Nucleus accumbens (tissue), 56 donors: ENCODE measurements at places on chromosomes 6 and 20.
A peak's percentile ranks its signal among the peaks of the same experiment; 100 is the strongest.

- no peak for DNase-seq
Measured at GRCh38 chr20:52209154-52209571, 17.6 kb upstream of the ZFP64 start.

GRCh38 chr20:49983848-49984408, 1.1 kb downstream of the SNAI1 start:
- no peak for DNase-seq

- no peak for DNase-seq
Measured at GRCh38 chr20:41204304-41205265, 67.2 kb downstream of the PLCG1 start.

DNA sequence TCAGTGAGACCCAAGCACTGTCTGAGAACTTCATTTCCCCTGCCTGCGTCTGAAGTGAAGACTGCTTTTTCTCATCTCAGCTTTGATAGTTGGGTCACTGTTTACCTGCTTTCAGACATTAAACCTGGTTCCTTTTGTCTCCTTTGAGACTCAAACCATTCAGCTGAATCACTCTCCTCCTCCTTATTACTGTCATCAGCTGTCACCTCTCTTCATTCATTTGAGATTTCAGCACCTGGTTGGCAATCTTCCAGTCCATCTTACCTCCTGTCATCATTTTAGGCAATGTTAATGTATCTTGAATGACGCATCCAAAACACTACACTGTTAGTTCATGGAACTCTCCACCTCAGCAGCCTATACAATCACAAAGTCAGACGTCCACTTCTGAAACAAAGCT, 34.3 kb upstream of the SOX4 start:
- DNase-seq = no peak

- DNase-seq = no peak
Measured at GRCh38 chr20:57398231-57398821, 7.1 kb downstream of the RBM38 start.

- DNase-seq = no peak
Measured at GRCh38 chr6:41379306-41379705, 43.9 kb downstream of the NCR2 start.

DNA sequence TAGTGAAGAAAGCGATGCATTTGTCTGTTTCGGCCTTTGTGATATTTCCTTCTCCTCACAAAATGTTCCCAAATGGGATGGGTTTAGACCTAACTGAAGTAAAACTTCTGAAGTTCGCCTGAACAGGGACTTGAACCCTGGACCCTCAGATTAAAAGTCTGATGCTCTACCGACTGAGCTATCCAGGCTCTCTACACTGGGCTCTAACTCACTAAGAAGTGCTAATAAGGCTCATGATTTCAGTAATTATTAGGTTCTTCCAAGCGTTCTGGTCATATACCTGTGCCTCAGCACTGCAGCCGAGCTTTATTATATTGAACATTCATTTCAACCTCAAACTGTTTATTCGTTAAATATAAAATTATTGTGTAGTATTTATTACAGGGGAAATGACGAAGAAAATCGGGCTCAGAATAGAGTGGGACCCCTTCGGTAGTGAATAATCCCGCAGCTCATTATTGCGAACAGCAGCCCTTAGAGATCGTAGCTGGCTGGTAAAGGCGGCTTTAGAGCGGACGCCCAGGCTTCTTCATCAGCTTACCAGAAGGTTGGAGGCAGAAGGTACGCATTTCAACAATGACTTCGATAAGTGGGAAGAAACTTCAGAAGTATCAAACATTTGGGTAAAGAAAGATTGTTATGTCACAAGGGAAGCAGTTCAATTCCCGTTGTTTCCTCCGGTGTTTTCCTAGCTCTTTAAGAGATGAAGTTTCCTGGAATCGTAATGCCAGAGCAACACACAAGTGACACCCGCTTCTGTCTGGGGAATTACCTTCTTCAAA, 119.0 kb upstream of the ZNF184 start:
- no peak for DNase-seq

GRCh38 chr6:110710115-110710514, 105.2 kb downstream of the CDK19 start:
- no peak for DNase-seq

- DNase-seq = no peak
Measured at GRCh38 chr20:36305602-36306551, at the start of gene DLGAP4. DLGAP4 (plus strand) TSS chr20:36306339; CDS start chr20:36431718, 125,379 bp downstream.

GRCh38 chr20:19625426-19625825, 132.6 kb upstream of the RIN2 start:
- DNase-seq = no peak

GRCh38 chr20:47735412-47736400, 49.6 kb downstream of the SULF2 start:
- no peak for DNase-seq

DNA sequence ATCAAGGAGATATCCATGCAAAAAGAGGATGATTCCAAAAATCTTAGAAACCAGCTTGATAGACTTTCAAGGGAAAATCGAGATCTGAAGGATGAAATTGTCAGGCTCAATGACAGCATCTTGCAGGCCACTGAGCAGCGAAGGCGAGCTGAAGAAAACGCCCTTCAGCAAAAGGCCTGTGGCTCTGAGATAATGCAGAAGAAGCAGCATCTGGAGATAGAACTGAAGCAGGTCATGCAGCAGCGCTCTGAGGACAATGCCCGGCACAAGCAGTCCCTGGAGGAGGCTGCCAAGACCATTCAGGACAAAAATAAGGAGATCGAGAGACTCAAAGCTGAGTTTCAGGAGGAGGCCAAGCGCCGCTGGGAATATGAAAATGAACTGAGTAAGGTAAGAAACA, 10.1 kb upstream of the SNRNP48 start:
- no peak for DNase-seq

GRCh38 chr6:29965873-29966601, 23.7 kb downstream of the HLA-A start:
- peak; percentile 80 for DNase-seq

DNA sequence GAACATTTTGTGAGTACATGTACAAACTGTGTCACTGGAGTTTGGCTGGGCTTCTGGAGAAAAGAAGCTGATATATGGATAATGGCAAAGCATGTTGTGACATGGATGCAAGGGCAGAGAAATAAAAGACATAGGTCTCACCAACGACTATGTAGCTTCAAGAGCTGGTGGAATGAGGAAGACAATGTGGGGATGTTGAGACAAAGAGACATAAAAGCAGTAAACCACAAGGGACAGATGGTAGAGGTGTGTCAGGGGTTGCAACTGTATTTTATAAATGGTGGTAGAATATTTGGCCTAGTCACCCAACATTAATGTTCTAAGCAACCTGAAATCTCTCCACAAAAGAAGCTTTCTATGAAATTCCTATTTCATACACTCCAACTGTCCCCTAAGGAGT, 199.0 kb downstream of the KCNQ5 start:
- no peak for DNase-seq

GRCh38 chr6:106973836-106974335, 643 bp downstream of the CD24 start:
- DNase-seq = no peak

GRCh38 chr6:30840084-30840934, 44.0 kb upstream of the DDR1 start:
- DNase-seq = no peak

- DNase-seq = no peak
Measured at GRCh38 chr20:19321176-19321575, 108.7 kb downstream of the SLC24A3 start.

- DNase-seq = no peak
Measured at GRCh38 chr20:49916146-49917002, 1.0 kb upstream of the SPATA2 start.

GRCh38 chr20:44109951-44110361, 77.0 kb downstream of the JPH2 start:
- DNase-seq = no peak

DNA sequence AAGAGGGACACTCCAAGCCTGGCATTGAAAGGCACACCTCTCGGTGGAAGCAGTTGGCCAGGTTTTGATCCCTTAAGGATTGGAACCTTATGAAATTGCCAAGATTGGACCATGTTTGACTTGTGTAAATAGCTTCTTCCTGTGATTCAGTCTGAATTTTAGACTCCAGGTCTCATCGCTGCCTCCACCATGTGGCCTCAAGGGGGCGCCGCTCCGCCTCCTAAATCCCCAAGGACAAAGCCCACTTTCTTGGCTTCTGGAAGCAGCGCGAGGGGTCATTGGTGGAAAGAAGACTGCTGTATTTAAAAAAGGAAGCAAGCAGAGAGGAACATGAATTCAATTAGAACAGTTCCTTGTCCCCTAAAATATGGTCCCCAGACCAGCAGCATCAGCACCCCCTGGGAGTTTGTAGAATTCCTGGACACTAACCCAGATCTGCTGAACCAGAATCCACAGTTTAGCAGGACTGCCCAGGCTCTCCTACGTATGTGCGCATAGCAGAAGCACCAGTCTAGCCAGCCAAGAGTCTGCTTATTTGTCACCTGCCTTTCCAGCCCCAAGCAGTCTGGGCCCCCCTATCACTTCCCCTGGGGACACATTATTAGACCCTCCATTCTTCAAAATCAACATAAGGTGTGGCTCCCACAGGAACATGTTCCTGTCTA, 108.5 kb downstream of the LY86 start:
- peak; percentile 16 for DNase-seq

DNA sequence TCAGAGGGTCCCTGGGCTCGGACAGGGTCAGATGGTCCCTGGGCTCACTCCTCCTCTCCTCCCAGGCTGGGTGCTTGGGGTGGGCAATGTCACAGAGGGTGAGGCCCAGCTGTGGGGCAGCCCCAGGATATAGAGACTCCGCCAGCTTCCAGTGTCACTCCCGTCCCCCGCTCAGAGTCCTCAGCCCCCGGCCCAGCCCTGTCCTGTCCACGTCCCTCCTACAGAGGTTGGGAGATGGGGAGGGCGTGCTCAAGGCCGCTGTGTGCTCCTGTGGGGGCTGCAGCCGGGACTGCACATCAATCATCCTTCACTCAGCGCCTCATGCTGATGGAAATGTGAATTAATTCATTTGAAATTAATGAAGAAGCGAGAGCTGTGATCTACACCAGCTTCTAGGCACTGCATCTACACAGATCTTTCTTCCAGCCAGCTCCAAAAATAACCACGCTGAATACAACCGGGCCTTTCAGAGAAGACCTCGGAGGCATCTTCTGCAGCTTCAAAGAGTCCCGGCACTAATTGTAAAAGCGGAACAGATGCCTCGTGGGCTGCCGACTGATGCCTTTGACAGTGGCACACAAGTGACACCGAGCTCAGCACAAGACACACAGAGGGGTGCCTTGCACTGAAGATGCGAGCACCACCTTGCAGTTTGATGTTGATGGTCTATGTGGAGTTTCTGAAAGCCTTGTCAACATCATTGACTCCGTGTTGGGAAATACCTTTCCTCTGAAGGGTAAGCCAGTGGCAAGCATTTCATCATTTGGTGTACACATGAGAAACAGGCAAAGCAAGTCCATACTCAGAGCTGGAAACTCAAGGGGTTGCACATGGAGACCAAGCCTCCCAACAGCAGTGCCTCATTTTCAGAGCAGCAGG, 39.3 kb downstream of the DACT2 start:
- DNase-seq = no peak

DNA sequence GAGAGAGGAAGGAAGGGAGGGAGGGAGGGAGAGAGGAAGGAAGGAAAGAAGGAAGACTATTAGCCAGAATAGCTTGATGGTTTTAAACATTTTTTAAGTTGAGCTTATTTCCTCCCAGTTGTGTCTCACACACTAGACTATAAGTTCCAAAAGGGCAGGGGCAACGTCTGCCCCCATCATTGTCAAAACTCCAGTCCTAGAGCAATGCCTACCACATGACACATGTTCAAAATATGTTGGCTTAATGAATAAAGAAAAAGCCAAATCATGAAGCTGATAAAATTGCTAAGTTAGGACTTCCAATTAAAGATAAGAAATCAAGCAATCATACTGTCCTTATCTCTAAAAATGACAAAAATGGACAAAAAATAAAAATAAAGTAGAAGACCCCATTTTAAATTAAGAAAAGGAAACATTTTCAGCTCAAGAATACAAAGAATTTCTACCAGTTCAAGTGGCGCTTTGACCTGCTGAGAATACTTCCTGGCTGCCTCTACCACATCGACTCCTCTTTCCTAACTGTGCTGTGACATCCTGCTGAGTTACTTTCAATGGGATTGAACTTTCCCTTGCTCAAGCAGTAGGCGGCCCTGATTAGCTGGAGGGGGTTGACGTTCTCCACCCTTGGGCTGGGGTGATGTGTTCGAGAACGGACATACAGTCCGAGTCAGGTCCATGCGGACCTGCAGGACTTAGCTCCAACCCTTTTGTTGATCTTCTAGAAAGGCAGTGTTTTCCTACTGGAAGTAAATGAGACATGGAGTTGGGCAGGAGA, 283.9 kb upstream of the FOXQ1 start:
- no peak for DNase-seq

DNA sequence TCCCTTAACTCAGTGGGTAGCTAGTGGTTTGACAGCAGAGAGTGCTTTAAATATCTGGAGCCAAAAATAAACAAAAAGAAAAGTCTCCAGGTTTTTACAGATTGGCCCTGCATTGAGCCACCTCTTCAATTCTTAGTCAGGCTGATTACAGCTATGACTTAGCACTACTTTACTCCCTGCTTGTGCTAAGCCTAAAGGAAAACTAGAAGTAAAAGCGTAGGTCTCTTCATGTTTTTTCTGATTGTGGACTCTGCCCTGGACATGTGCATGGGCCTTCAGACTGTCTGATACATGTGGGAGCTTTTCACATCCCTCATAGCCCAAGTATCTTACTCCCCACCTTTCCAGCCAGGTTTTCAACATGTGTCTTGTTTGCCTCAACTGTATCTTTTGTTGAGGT, 33.3 kb downstream of the KPNA5 start:
- no peak for DNase-seq

GRCh38 chr6:54717849-54718455, 128.6 kb upstream of the FAM83B start:
- peak; percentile 11 for DNase-seq

DNA sequence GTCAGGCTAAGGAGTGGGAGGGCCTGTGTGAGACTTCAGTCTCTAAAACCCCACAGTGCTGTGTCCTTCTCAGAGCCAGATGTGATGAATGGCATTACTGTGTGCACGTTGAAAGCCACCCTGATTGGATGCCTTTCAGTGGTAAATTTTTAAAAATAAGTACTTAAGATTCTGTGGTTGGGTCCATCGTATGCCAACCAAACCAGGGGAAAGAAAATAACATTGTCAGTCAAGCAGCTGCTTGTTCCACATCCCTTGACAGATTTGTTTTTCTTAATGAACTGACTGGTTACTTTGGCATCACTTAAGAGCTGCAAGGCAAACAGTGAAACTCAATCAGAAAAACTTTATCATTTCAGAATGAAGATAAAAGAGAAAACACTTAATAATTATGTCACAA, 334.0 kb upstream of the NT5E start:
- no peak for DNase-seq

GRCh38 chr6:167163476-167164011, 5.8 kb upstream of the GPR31 start:
- no peak for DNase-seq

- no peak for DNase-seq
Measured at GRCh38 chr6:148952147-148953035, 205.6 kb downstream of the UST start.

DNA sequence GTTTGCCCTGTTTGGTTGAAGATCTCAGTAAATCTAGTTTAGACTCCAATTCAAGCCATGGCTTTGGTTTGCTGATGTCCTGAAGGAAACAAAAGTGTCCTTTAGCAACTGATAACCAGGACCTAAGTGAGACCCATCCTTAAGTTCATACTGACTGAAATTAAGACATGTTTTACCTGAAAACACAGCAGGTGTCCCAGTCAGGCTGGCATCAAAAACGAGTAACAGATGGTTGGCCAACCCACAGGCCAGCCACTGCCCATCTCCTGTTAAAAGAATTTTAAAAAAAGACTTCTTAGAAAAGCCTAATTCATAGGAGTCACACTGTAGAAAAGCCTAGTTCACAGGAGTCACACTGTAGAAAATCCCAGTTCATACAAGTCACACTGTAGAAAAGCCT, 58.3 kb downstream of the WDR27 start:
- no peak for DNase-seq

GRCh38 chr6:7615611-7616383, 25.8 kb downstream of the SNRNP48 start:
- DNase-seq = no peak
